Right lobe of liver (tissue), 6 donors: ENCODE measurements at places on chromosomes 11 and 22.
A peak's percentile ranks its signal among the peaks of the same experiment; 100 is the strongest.

GRCh38 chr11:88508759-88509581 is 171.4 kb upstream of the CTSC start:
- peak; percentile 52 for DNase-seq

GRCh38 chr11:66124564-66124963 is 54.5 kb downstream of the PACS1 start:
- DNase-seq, result no peak

DNA sequence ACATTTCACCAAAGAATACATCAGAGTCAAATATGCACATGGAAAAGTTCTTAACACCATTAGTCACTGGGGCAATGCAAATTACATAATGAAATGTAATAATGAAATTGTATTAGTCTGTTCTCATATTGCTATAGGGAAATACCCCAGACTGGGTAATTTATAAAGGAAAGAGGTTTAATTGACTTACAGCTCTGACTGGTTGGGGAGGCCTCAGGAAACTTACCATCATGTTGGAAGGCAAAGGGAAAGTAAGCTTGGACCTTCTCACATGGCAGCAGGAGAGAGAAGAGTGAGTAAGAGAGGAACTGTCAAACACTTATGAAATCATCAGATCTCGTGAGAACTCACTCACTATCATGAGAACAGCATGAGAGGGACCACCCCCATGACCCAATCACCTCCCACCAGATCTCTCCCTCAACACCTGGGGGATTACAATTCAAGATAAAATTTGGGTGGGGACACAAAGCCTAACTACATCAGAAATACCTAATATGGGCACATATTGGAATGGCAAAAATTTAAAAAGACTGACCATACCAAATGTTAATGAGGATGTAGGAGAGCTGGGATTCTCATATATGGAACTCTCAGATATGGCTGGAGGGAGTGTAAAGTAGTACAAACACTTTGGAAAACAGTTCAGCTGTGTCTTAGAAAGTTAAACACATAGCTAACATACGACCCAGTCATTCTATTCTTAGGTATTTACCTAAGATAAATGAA is 65.1 kb upstream of the CD44 start:
- no peak for DNase-seq

DNA sequence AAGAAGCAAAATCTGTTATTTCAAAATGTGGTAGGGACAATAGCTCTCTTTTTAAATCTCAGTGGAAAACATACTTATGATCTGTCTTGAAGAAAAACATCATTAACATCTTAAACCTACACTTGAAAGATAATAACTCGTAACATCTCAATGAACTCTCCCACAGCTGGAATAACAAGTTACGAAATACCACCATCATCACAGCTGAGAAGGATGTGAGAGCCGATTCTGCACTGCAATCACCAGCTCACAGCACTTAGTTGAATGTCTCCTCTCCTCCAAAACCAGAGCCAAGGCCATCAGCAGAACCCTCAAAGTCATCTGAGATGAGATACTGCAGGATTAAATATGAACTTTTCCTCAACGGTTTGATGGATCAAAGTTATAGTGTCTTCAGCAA is 124.3 kb downstream of the ARHGAP20 start:
- DNase-seq, result no peak

DNA sequence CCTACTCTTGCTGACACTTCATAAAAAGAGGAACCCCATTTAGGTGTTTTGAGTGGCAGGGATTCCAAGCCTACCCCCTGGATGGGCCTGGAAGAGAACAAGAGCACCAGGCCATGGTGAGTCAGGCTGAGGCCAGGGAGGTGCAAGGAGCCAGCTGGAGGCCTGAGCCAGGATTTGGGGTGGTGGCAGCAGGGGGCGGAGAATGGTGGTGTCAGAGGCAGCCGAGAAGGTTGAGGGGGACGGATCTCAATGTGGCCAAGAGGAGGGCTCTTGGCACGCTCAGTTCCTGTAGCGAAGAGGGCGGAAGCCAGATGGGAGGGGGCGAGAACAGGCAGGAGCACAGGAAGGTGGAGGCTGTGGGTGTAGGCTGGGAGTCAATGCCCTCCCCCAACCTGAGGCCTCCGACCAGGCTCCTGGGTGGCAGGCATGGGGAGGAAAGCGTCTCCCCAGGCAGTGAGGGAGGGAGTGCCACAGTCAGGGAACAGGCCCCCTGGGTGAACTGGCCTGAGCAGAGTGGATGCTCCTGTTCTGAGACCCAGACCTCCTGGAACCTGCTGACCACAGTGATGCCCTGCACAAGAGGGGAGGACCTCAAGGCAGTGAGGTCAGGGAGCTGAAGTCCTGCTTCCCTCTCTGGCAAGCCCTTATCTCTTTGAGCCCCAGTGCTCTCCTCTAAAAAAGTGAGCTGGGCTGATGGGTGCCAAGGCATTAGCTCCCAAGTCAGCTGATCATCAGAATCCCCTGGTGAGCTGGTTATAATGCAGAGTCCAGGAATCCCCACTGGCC is 13.9 kb downstream of the RTN4RL2 start:
- DNase-seq, result no peak

GRCh38 chr22:23192558-23192957 is 12.2 kb downstream of the BCR start:
- DNase-seq, result no peak

DNA sequence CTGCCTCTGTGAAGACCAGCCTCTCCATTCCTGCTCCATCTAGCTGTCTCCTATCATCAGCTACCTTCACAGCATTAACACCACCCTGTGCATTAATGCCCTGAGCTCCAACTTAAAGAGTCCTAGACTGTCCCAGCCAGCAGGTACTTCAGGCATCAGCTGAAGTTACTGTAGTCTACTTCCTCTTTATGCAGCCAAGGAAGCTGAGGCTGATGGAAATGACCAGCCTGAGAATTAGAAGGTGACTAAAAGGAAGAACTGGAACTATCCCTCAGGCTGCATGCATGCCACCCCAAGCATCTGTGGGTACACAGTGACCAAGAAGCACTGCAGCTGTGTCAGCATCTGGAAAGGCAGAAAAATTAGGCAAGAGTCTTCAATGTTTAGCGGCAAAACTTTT is 28.2 kb downstream of the MS4A10 start:
- DNase-seq, result no peak

DNA sequence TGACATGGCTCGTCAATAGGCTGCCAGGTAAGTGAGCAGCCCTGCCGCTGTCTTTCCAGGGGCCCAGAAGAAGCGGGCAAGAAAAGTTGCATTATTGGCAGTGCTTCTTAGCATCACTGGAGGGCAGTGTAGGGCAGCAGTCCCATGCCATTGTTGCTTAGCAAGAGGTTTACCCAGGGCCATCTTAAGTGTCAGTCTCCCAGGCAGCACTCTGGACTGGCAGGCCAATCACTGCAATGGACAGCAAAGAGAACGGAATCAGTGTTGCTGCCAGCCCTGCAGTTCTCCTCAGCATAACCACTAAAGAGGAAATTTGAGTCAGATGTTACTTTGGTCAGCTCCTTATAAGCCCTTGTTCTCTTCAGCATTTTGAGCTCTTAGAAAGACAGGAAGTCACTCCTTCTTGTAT is 13.4 kb upstream of the GRK2 start:
- DNase-seq, result no peak

DNA sequence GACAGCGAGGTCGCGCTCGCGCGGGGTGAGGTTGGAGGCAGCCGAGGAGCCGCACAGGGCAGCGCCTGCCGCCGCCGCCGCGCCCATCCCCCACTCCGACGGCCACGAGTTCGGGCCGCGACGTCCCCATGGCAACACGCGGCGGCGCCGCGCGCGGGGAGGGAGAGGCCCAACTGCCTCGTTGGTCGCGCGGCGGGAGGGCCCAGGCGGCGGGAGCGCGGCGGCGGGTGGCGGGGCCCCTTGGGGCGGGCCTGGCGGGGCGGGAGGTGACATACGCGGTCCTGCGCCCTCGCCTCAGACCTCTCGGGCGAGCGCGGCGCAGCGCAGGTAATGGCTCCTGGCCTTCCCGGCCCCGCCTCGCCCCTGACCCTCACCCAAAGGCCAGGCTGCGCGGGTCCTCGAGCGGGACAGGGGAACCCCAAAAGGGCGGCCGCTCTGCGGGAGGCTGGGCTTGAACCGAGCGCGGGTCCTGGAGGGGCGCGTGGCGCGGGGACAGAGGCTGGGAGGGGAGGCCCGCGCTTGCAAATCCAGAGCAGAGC is at the start of gene DEUP1:
Gene DEUP1, plus strand, starts transcription at position 297 of the 539 bp plus-strand sequence. CDS start 1,518 bp downstream, outside the sequence.
- DNase-seq, result no peak
